Ovary (tissue), 10 donors: ENCODE measurements at places on chromosomes 3 and 15. TPM values are rescaled to one million over a fixed set of nuclear protein-coding genes. Genes with fewer than 3 reads are reported as not detected.

Gene NRG4
- total RNA-seq: 0.60 TPM

DNA sequence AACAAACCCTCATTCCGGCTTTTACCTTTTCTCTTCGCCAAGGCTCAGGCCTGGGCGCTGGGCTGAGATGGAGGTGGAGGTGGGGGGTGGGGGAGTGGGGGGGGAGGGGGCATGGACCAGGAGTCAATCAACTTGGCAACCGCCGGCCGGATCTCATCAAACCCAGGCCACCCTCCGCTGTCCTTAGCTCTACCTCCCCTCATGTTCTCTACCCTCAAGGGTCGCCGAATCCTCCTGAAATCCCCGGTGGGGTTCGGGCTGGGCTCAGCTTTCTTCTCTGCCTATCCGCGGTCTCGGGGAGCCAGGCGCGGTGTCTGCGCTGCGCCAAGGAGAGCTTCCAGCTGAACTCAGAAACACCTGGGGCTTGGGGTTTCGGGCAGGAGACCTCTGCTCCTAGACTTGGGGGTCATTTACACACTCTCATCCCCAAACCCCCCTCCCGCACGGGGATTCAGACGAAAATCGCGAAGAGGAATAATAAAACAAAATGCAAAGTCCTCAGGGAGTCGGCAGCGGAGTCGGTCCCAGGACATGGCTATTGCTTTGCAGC, 2.5 kb downstream of the ONECUT1 start:
- no peak overlapping the region for H3K27ac ChIP-seq
- peaks cover 9% of the 10 kb centered on the region for H3K4me1 ChIP-seq
- no peaks in the 10 kb centered on the region for H3K36me3 ChIP-seq
- no peak overlapping the region for H3K4me3 ChIP-seq

Gene DLEC1
- 4.2 TPM for total RNA-seq

DNA sequence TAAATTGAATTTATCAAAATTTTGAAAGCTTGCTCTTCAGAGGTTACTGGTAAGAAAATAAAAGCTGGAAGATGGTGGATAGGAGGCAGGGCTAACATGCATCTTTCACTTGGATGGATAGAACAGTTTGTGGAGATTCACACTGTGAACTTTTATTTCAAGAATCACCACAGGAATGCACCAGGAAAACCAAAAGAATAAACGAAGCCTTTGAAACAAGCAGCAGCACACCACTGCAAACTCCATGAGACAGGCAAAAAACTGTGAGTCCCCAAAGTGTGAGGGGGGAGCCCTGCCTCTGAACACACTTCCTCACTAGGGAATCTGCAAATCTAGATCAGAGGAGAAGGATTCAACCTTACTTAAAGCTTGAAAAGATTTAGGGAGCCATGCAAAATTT, 122.2 kb downstream of the RTP4 start:
- no peaks in the 10 kb centered on the region for H3K36me3 ChIP-seq
- no peaks in the 10 kb centered on the region for H3K27me3 ChIP-seq
- H3K4me3 ChIP-seq: no peak overlapping the region
- H3K27ac ChIP-seq: no peak overlapping the region

DNA sequence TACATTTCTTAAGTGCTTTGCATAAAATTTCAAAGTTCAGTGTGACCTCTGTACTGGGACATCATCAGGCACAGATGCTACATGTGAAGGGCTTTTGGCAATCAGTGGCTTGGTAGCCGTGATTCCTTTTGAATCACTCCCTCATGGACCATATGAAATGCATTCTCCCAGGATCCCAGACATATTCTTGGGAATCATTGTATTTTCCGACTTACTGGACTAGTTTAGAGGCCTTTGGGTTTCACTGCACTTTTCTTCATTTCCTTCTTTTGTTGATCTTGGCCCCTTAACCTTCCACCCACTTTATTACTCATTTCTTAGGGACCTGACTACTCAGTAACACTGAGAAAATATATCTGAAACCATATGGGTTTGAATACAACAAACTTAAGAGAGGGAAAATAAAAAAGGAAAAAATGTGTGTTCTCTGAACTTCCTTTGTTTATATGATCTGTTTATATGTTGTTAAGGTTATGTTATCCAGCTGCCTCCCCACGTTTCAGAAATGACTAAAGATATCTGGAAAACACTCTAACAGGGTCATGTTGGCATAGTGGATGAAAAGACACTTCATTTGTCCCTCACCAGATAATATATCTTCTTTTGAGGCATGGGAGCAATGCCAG, 35.1 kb downstream of the HMG20A start:
- no peaks in the 10 kb centered on the region for H3K36me3 ChIP-seq
- peaks cover 16% of the 10 kb centered on the region for H3K4me1 ChIP-seq
- H3K27me3 ChIP-seq: no peaks in the 10 kb centered on the region
- DNase-seq: no peak

Gene IL20RB
- total RNA-seq: 0.35 TPM

Gene ZBED2
- not detected for total RNA-seq

GRCh38 chr3:13262493-13263211, 157.5 kb downstream of the NUP210 start:
- H3K4me3 ChIP-seq: no peak overlapping the region
- DNase-seq: no peak
- no peaks in the 10 kb centered on the region for H3K4me1 ChIP-seq
- no peak overlapping the region for H3K27ac ChIP-seq
